ENCODE measurements at places on chromosomes 5 and 9. TPM values are rescaled to one million over a fixed set of nuclear protein-coding genes. Genes with fewer than 3 reads are reported as not detected.

The NRARP gene
- total RNA-seq, result 20.7 TPM

The PCDHB11 gene
- 4.0 TPM for total RNA-seq

The CHSY3 gene
- total RNA-seq, result 0.30 TPM

The INSL4 gene
- not detected for total RNA-seq

The DNAJC18 gene
- total RNA-seq, result 13.7 TPM

The PDGFRB gene
- 8.9 TPM for total RNA-seq

The SLC27A6 gene
- 1.9 TPM for total RNA-seq

The ELAVL2 gene
- total RNA-seq, result 21.1 TPM

The GPR150 gene
- 0.12 TPM for total RNA-seq

The CTNNA1 gene
- total RNA-seq, result 305 TPM

The SMIM33 gene
- total RNA-seq, result not detected

The PPP2R2B gene
- 22.5 TPM for total RNA-seq

The MYORG gene
- 0.03 TPM for total RNA-seq

The TJP2 gene
- total RNA-seq, result 35.5 TPM

The DMRT1 gene
- not detected for total RNA-seq

The PCDHA10 gene
- 11.7 TPM for total RNA-seq

The PHF24 gene
- total RNA-seq, result 1.8 TPM

The AK1 gene
- 20.5 TPM for total RNA-seq

The F2RL2 gene
- 3.6 TPM for total RNA-seq

The CAVIN4 gene
- total RNA-seq, result 8.8 TPM

The ZMAT2 gene
- total RNA-seq, result 62.2 TPM

The LIFR gene
- total RNA-seq, result 2.2 TPM

The PRR16 gene
- total RNA-seq, result not detected

The TRIM7 gene
- not detected for total RNA-seq

The CER1 gene
- total RNA-seq, result not detected

The SLC36A2 gene
- not detected for total RNA-seq

The PCDHGC3 gene
- 14.7 TPM for total RNA-seq

The ANAPC2 gene
- total RNA-seq, result 18.9 TPM

The DIPK1B gene
- total RNA-seq, result 52.8 TPM

The TEK gene
- 14.6 TPM for total RNA-seq

The AGPAT2 gene
- total RNA-seq, result 2.4 TPM

The GRXCR2 gene
- total RNA-seq, result not detected

The CDC20B gene
- total RNA-seq, result not detected

The CSF2 gene
- not detected for total RNA-seq

The NHP2 gene
- 357 TPM for total RNA-seq

The CEP78 gene
- 122 TPM for total RNA-seq

The ACTBL2 gene
- total RNA-seq, result not detected
